ENCODE measurements at places on chromosomes 1 and 21. TPM values are rescaled to one million over a fixed set of nuclear protein-coding genes. Genes with fewer than 3 reads are reported as not detected.
A peak's percentile ranks its signal among the peaks of the same experiment; 100 is the strongest.

Gene LEFTY2
- total RNA-seq = 2.7 TPM

Gene GBP6
- 0.04 TPM for total RNA-seq

Gene DDR2
- total RNA-seq = 58.2 TPM

Gene CACNA1S
- total RNA-seq = 26.1 TPM

Gene LORICRIN
- total RNA-seq = not detected

Gene SLC30A7
- total RNA-seq = 18.4 TPM

- peak; percentile 34 for DNase-seq
- H3K36me3 ChIP-seq = peaks cover 95% of the 10 kb centered on the region
- no peaks in the 10 kb centered on the region for H3K27me3 ChIP-seq
These were observed 13.6 kb upstream of the HAX1 start for GRCh38 chr1:154258784-154259183.

DNA sequence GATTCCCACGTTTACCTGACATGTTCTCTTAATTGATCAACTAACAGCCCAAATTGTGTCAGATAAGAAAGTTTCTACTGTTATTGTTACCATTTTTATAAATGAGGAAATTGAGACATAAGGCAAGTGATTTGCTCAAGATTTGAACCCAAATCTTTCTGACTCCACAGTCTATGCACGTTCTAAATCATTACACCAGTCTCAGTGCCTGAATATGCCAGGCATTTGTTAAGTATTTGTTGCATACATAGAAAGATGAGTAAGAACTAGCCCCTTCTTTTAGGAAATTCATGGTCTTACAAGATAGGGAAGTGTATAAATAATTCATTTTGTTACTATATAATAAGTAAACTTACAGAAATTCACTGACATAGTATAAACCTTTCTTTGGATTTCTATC, 7.1 kb upstream of the CD101 start:
- no peaks in the 10 kb centered on the region for H3K27me3 ChIP-seq
- H3K27ac ChIP-seq = no peak overlapping the region
- peaks cover 24% of the 10 kb centered on the region for H3K4me1 ChIP-seq
- peaks cover 10% of the 10 kb centered on the region for H3K36me3 ChIP-seq

DNA sequence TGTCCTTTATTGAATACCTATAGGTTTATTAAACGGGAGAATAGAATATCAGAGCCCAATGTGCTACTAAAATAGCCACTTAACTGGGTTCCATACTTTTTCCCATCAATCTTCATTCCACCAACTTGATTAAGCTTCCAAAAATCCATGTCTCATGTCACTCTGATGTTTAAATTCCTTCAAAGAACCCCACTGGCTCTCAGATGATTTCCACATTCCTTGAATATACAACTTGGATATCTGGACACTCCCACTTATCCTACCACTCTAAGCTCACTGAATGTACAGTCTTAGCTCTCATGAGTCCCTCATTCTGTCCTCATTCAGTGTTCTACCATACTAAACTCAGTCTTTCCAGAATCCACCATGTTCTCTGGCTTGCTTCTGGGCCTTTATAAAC, 21.1 kb downstream of the COL11A1 start:
- no peaks in the 10 kb centered on the region for H3K4me1 ChIP-seq
- DNase-seq = no peak
- H3K27me3 ChIP-seq = no peaks in the 10 kb centered on the region
- no peaks in the 10 kb centered on the region for H3K36me3 ChIP-seq
- H3K27ac ChIP-seq = no peak overlapping the region

DNA sequence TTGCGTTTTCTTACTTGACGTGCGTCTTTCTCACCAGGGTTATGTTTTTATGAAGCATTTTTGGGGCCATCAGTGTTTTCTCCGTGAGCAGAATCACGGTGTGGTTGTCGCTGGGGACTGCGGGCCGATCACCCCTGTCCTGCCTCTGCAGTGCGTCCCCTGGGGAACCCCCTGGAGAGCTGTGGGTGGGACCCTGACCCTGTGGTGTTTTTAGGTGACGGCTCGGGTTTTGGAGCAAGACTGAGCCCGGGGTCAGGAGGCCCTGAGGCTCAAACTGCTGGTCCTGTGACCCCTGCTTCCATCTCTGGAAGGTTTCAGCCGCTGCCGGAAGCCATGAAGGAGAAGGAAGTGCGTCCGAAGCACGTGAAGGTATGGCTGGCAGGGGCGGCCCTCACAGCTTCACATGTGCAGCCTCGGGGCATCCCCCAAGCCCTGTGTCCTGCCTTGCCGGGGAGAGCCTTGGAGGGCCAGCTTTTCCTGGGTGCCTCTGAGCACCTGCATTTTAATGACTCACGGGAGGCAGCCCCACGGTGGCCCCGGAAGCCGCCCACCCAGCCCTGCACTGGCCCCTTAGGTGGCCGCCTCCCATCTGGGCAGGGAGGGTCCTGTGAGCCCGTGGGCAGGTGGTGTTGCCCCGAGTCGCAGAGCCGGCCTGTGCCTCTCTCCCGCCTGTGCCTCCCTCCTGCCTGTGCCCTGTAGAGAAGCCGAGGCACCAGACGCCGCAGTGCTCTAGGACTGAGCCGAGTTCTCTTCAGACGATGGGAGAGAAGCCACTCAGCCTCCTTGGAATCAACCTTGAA, 36.7 kb upstream of the DIP2A start:
- H3K27ac ChIP-seq = no peak overlapping the region
- no peaks in the 10 kb centered on the region for H3K27me3 ChIP-seq
- peaks cover 3% of the 10 kb centered on the region for H3K4me1 ChIP-seq
- H3K36me3 ChIP-seq = peaks cover 69% of the 10 kb centered on the region
- DNase-seq = no peak
- no peak overlapping the region for H3K4me3 ChIP-seq
